Stimulated activated effector memory CD8-positive, alpha-beta T cell treated with anti-CD3 and anti-CD28 coated beads, Interleukin-12 subunit alpha, Interleukin-12 subunit beta, amount 100 ng/mL, for 72 hours (primary cell): ENCODE measurements at places on chromosomes 3 and 15.

GRCh38 chr3:31760654-31761053 lies 220.4 kb downstream of the OSBPL10 start:
- DNase-seq = no peak

DNA sequence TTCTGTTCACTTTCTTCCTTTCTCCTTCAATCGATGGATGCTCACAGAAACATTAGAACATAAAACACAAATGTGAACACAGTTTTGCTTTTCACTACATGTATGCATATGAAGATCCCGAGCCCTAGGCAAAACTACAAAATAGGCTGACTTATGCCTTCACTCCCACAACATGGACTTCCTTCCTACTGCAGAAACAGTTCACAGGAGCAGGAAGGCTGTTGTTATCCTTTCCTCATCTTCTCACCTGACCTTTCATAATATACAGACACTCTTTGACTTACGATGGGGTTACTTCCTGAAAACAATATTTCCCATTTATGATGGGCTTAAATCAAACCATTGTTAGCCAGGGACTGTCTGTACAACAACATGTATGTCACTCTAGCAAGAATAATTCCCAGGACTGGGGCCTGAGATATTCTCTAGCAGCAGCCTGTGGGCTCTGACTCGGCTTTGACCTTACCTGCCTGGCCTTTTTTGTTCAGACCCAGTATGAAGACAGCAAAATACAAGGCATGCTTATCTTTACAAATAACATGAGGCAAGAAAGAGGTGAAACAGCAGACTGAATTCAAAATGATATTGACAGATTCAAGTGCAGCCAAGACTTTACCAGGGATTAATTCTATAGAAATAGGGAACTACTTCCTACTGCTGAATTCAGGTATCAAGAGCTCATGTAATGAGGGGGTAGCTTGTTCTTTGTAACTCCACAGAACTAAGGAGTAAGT lies 51.8 kb upstream of the PLXND1 start:
- no peak for DNase-seq

- no peak for DNase-seq
These were observed 47.6 kb downstream of the RAP2B start for GRCh38 chr3:153209596-153209995.

- DNase-seq = no peak
These were observed 337.2 kb upstream of the ROBO2 start for GRCh38 chr3:76702676-76703075.

DNA sequence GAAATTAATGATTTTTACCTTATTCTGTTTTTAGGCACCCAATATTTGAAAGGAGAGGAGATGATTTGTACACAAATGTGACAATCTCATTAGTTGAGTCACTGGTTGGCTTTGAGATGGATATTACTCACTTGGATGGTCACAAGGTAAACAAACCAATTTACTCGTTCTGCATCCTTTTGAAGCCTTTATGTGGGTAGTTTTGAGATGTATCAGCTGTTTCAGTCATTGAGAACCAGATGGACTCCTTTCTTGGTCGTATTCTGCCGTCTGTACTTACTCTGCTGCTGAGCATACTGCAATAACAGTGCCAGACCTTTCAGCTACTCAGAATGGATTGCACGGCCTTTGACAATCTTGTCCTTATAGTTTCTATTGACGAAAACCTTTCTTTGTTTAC lies 13.3 kb downstream of the DNAJB11 start:
- no peak for DNase-seq

GRCh38 chr3:127647845-127648204 lies 18.8 kb downstream of the PODXL2 start:
- DNase-seq = no peak

- no peak for DNase-seq
These were observed 49.9 kb upstream of the BLM start for GRCh38 chr15:90667073-90667754.

GRCh38 chr3:99246010-99246654 lies 344.6 kb upstream of the DCBLD2 start:
- no peak for DNase-seq

DNA sequence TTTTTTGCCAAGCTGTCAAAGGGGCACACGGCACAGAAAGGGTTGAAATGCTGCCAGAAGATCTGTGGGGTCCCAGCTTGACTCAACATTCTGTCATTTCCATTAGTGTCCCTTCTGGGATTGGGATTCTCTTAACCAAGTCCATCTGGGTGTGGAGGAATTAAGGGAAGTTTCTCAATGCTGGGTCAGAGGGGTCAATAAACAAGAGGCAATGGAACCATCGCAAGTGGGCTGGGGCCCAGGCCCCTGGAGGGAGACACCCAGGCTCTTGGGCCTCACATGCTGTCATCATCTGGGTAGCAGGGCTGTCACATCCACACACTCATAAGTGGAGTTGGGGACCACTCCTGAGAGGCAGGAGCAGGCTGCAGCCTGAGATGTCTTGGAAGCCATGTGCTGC lies 8.1 kb upstream of the APOD start:
- no peak for DNase-seq

GRCh38 chr3:54967731-54968161 lies 39.9 kb upstream of the LRTM1 start:
- no peak for DNase-seq
